ENCODE measurements at places on chromosomes 2 and 18.

DNA sequence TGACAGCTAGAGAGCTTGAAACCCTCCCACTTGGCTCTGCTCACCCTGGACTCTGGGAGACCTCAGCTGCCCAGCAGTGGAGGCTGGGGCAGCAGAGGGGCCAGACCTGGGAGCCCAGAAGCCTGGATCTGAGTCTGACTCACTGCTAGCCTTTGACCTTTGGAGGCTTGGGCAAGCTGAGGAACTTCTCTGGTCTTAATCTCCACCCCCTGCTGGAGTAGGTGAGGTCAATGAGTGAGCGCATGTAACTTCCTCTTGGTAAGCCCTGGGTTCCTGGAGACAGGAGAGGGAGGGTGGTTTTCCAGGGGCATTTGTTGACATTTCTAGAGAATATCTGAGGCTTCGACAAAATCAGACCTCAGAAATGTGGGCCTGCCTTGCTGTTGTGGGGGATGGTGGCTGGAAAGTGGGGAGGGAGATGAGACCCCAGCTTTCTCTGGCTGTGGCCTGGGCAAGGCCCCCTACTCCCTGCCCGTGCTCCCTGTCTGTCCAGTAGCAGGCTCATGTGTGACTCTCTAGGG is 73.0 kb upstream of the YWHAQ start:
- DNase-seq = no peak

- no peak for DNase-seq
Measured at GRCh38 chr2:12397854-12398253, 318.9 kb upstream of the TRIB2 start.

GRCh38 chr2:99403084-99403483 is 65.9 kb downstream of the EIF5B start:
- DNase-seq = no peak

DNA sequence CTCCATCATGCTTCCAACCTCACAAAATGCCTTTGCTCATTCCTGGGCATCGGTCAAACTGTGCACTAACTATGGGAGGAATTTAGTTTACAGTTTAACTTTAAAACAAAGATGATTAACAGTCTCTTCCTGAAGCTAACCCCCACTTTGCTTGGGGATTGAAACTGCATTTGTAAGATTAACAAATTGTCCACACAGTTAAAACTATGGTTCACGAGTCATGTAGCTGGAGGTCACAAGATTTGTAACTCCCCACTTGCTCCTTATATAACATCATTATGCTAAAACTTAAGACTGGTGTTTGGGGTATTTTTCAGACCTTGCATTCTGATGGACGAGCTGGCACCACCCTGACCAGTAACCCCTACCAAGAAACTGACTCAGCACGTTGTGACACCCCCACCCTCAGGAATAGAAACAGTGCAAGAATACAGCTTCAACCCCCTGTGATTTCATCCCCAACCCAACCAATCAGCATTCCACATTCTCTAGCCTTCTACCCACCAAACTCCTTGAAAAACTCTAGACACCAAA is 252.3 kb downstream of the MBD5 start:
- no peak for DNase-seq

- DNase-seq = no peak
Measured at GRCh38 chr2:148592791-148593190, 51.8 kb upstream of the EPC2 start.

GRCh38 chr2:51990684-51991083 is 958.8 kb upstream of the NRXN1 start:
- no peak for DNase-seq

DNA sequence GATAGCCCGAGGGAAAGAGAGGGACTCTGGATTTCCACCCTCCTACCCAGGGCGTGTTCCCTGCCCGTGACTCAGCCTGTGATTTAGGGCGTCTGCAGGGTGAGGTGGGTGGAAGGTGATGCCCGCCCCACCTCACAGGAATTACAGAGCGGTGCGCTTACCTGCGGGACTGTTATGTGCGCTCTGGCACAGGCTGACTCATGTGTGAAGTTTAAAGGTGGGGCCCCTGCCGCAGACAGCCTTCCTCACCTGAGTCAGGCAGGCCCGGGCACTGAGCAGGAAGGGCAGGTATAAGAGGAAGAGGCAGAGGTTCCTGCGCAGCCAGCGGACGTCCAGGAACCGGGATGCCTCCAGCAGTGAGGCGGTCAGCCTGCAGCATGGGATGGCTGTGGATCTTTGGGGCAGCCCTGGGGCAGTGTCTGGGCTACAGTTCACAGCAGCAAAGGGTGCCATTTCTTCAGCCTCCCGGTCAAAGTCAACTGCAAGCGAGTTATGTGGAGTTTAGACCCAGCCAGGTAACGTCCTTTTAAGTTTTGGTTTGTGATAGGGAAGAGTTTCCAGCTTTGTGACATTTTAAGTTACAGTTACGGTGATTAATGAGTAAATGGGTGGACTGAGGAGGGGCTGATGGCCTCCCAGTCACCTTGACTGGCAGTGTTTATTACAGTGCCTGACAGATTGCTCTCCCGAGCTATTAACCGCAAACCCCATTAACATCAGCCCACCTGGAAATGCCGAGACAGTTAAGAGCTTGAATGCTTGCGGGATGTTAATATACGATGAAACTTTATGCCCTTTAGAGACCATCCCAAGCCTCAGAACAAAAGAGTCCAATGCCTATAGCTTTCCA is 141.6 kb upstream of the TTC39C start:
- DNase-seq = no peak

- no peak for DNase-seq
Measured at GRCh38 chr2:151978709-151979108, 120.1 kb downstream of the CACNB4 start.

DNA sequence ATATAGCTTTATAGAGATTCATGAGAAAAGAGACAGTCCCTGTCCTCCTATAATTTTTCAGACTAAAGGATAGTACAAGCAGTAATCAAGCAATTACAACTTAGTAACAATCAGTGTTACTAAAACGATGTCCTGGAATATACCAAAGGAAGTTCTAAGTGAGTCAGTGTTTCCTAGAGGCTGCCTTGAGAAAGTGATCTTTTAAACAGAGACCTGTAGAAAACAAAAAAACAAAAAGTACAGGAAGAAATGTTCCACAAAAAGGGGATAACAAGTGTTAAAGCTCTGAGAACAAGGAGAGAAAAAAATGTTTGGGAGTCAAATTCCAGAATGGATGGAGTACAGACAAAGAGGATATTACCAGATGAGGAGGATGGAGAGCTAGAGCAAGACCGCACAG is 556.4 kb downstream of the ERBB4 start:
- no peak for DNase-seq

DNA sequence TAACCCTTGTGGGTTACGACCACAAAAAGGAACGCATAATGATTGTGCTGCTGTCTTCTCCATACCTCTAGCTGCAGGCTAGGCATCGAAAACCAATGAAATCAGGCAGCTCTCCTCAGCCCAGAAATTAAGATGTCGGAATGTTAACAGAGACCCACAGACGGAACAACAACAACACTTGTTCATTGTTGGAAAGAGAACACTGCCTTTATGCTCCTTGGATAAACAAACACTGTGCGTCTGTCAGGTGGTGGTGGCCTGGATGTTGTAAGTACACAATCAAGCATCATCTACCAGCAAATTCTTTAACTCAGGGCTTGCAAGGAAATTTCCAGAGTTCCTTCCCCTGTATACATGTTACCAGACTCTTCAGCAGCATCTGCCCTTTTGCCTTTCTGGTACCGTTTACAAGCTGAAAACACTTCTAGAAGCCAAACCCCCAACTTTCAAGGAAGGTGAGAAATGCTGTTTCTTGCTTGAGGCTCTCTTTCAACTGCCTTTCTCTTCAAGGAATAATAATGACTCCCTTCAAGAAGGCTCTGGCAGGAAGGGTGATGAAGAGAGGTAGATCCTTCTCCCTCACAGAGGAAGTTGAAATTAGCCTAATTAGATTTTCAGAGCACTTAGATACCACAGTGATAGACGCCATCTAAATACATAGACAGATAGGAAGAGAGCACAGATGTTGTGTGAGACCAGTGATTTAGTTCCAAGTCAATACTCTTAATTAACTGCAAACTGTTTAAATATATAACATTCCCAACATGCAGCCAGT is 332.7 kb downstream of the ZNF521 start:
- no peak for DNase-seq

- no peak for DNase-seq
Measured at GRCh38 chr2:10921525-10921924, 9.8 kb downstream of the KCNF1 start.

All from left lobe of liver (tissue), 2 donors.